RPMI8226 (cell line): ENCODE measurements at places on chromosomes 2 and 18.
A peak's percentile ranks its signal among the peaks of the same experiment; 100 is the strongest.

- peak; percentile 64 for DNase-seq
Measured at GRCh38 chr18:63207835-63208234, 111.7 kb downstream of the BCL2 start.

GRCh38 chr2:148936857-148937450 is 61.9 kb downstream of the KIF5C start:
- peak; percentile 6 for DNase-seq

- DNase-seq = peak; percentile 71
Measured at GRCh38 chr2:173545364-173545763, 190.7 kb downstream of the CDCA7 start.

DNA sequence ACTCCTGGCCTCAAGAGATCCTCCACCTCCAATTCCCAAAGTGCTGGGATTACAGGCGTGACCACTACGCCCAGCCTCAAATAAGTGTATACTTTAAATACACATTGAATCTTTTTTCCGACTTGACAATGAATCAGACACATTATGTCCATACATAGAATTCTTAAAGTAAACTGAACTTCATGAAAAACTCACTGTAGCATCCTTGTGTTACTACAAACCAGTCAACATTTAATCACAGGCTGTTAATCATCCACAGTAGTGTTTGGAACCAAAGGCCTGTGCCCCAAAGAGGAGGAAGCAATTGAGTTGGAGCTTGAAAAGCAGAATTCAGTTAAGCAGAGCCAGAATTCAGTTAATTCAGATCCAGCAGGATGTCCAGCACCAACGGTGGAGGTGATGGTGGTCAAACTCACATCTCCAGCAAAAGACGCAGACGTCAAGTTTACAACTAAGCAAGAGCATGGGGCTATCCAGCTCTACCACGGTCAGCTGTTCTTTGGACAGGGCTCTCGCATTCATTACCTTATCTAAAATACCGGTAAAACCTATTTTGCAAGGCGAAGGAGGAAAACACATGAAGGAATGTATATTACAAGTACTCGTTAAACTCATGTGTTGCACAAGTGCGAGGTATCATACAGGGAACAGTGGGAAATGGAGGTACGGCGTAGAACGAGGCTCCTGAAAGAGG is 1.2 kb downstream of the SLC39A6 start:
- DNase-seq = no peak

DNA sequence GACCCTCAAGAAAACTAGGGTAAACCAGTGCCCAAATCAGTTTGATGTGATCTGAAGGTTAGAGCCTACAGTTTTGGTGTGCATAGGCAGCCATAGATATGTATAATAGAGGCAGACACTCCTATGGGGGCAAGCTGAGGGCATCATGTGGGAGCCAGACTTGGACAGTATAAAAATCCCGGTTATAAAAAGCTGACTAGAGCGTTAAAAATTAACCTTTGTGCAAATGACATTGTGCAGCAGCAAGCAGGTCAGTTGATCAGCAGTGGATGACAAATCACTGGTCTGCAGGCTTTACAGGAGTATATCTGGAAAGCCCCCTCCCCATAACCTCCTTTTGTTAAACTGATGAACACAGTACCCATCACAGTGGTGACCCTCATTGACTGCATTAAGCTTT is 107.8 kb downstream of the CTNNA2 start:
- DNase-seq = no peak

DNA sequence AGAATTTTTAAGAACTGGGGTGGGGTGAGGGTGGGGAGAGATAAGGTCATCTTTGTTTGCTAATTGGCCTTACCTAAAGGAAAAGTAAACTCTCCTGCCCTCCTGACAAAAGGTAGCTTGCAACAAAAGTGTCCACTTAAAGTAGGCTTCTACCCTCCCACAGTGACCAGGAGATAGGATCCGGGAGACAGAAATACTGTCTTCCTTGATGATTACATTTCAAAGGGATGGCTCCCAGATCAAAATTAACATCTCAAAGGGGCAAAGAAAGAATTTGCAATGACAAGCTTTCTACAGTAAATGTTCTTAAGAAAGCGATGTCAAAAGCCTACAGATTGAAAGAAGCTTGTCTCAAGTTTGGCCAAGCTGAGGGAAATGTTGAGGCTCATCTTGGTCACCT is 775.3 kb downstream of the CPS1 start:
- no peak for DNase-seq

GRCh38 chr18:68428661-68429060 is 286.2 kb downstream of the TMX3 start:
- no peak for DNase-seq

- no peak for DNase-seq
Measured at GRCh38 chr18:11178951-11179549, 29.7 kb upstream of the PIEZO2 start.

DNA sequence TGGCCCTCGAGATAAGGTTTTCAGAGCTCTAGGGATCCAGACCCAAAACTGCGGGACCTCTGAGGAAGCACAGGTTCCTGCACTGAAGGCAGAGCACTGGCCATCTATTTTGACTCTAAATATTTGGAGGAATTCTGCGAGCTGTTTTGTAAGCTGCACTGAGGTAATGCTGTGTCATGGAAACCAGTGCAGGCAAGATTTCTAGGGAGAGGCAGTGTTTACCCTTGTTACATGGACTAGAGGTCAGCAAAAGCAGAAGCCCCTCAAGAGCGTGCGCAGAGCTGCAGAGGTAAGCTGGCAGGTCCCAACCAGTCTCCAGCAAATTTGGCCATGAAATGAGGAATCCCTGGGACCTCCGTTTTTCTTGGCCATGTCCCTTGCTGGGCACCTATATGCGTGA is 137.3 kb downstream of the RNF152 start:
- DNase-seq = no peak

- peak; percentile 33 for DNase-seq
Measured at GRCh38 chr2:110770959-110771431, 38.6 kb downstream of the ACOXL start.

- peak; percentile 51 for DNase-seq
Measured at GRCh38 chr2:68594674-68595492, 48.5 kb upstream of the PROKR1 start.

- peak; percentile 23 for DNase-seq
Measured at GRCh38 chr2:191302459-191303139, 57.4 kb downstream of the MYO1B start.

DNA sequence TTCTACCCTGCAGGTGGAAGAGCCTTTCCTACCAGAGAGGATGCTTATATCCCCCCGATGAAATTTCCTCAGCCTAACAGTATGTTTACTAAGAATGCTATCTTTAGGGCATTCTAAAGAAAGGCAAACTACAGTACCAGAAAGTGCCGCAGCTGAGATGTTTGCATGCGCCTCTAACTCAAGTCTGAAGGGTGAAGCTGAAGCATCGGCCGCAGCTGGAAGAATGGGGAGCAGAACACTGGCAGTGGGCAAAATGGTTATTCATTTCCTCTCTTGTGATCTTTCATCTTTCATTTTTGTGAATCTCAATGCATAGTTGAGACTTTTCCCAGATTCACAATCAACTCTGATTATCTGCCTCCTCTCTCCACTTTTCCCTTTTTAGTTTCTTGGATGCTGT is 648.2 kb upstream of the ZEB2 start:
- no peak for DNase-seq

DNA sequence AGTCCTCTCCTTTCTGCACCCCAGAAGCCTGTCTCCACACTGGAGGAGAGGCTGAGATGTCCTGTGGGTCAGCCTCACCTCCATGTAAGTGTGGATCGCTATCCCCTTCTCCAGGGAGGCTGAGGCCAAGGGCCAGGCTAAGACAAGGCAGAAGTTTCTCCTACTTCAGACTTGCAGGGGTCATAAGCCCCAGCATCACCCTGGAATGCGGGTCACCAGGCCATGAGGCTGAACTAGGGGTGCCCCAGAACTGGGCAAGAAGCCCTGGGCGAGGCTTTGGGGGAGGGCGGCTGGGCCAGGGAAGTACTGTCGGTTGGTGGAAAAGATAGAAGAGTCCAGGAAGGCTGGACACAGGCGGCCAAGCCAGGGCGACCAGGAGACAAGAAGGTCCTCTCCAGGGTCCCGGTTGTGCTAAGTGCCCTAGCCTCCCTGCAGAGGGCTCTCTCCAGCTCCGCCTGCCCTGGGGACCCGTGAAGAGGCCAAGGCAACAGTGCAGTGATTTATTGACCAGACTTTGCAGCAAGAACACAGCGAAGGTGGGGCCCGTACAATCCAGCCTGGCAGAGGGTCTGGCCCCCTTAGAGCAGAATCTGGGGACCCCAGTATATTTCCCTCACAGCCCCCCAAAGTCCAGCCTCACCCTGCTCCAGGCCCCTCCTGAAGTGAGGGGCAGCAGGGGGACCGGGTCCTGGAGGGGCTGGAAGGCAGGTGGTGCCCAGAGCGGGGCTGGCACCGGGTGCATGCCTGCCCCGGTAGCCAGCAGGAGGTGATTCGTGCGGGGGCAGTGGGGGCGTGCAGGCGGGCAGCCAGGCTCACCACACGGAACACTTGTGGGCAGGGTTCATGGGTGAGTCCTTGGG is 8.1 kb downstream of the ECEL1 start:
- DNase-seq = peak; percentile 30

DNA sequence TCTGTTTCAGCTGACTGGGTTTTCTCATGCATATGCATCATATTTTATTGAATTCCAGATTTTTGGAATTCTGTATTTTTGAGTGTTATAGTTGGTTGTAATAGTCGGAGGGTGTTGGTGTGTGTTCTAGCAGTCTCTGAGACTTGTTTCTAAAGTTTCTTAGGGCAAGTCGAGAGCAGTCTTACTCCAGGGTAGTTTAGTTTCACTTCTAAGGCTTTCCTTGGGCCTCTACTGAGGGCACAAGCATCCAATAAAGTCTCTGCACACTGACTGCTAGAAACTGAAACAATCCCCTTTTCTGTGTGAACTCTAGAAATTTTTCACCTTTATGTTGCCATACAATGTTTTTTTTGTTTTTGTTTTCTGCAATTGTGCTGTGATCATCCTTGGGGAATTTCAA is 663.7 kb upstream of the LRATD1 start:
- no peak for DNase-seq

- DNase-seq = no peak
Measured at GRCh38 chr2:237724811-237725478, 73.6 kb upstream of the RBM44 start.

DNA sequence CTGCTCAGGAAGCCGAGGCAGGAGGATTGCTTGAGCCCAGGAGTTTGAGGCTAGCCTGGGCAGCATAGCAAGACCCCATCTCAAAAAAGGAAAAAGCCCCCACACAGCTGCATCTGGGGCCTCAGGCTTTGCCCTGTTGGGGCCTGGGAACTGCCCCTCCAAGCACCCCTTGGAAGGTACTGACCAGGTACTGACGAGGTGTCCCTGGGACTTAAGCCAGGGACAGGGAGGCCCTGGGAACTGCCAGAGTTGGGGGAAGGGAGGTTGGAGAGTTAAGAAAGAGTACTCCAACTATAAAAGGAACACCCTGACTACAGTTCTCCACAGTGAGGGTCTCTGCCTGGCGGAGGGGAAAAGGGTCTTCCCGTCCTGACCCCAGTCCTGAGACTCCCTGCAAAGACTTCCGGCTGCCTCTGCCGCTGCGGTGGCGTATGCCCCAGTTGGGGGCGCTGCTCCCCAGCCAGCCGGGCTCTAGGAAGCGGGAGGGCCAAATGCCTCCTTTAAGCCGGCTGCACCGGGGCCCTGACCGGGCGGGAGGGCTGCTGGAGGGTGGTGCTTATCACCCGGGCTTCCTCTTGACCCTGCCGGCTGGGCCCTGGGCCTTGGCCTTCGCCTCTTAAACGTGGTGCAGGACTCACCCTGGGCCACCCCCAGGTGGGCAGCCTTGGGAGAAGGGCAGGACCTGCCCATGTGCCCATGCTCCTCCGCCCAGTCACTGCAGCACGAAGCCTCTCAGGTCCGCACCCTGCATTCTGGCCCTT is 12.8 kb downstream of the SLC30A3 start:
- DNase-seq = peak; percentile 67

- DNase-seq = no peak
Measured at GRCh38 chr18:59904011-59904601, 4.3 kb downstream of the PMAIP1 start.

DNA sequence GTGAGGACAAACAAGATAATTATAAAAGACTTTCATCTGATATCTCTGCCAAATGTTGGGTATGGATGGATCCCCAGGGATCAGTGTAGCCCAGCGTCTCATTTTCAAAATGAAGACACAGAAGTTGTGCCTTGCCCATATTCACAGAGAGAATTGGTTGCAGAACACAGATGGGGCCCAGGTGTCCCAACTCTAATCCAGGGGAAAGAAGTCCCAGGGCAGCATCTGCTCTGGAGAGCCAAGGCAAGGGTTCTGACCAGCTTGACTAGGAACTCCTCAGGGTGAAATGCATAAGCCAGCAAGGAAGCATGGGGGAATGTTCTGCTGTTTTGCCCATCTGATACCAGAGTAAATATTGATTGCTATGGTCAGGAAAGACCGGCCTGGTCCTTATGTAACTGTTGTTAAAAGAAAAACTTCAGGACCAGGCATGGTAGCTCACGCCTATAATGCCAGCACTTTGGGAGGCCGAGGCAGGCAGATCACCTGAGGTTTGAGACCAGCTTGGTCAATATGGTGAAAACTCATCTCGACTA is 68.7 kb upstream of the CABLES1 start:
- no peak for DNase-seq

DNA sequence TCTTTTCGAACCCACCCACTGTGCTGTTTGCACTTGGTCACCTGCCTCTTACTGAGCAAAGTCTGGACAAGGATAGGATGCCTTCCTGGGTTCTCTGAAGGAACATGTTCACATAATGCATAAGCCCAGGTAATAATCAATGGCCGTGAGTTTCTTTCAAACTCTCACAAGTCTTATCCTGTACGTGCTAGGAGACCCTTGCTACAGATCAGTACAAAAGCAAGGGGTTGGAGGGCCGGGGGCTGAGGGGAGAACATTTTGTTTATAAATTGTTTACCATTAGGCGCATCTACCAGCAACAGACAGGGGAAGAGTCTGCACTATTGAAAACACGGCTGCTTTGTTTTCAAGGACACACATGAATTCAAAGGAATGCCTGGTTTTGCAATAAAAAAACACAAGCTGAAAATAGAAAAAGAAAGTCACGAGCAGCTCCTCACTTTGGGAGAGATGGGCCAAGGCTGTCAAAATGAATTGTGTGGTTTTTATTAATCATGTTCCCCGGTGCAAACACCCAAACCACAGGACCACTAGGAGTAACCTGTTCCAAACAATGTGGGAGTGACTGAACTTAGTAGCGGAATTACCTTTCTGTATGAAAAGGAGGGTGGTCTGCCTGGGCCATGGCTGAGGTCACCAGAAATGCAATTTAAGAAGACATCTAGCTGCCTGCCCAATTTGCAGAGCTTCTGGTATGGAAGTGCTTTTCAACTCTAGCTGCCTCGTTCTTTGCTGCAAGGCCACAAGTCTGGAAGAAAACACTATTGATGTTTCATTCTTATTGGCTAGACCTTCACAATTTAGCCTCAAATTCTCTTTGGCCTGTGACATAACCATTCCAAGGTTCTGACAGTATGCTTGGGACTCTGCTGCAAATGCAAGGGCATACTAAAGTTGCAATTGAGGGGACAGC is 73.5 kb downstream of the CCBE1 start:
- no peak for DNase-seq

- DNase-seq = no peak
Measured at GRCh38 chr2:39150102-39150562, 29.3 kb upstream of the SOS1 start.

DNA sequence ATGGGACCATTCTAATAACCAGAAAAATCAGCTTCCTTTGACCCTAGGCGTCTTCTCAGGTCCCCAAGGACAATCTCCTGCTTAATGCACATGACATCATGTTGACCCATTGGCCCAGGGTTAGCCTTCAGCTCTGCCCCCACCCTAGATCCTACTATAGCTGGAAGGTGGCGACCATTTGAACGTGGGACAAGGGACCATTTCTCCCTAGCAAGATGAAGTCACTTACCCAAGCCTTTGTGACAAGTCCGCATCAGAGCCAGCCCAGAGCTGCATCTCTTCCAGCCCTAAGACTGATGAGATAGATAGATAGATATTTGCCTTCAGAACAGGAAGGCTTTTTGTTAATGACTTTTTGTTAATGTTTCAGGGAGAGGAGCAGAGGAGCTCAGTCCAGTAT is 28.2 kb upstream of the TAF1B start:
- DNase-seq = no peak
